Naive thymus-derived CD4-positive, alpha-beta T cell (primary cell): ENCODE measurements at places on chromosomes 4 and X. TPM values are rescaled to one million over a fixed set of nuclear protein-coding genes. Genes with fewer than 3 reads are reported as not detected.

Gene NRK
- polyA plus RNA-seq = not detected

Gene ABCE1
- polyA plus RNA-seq = 92.3 TPM

Gene NR3C2
- 8.2 TPM for polyA plus RNA-seq

Gene NAA11
- not detected for polyA plus RNA-seq

Gene COL4A5
- not detected for polyA plus RNA-seq

Gene TREX2
- 1.6 TPM for polyA plus RNA-seq

Gene MECP2
- polyA plus RNA-seq = 22.5 TPM

Gene SLC26A1
- 2.3 TPM for polyA plus RNA-seq

Gene MAML3
- polyA plus RNA-seq = 0.55 TPM

Gene FAM184B
- polyA plus RNA-seq = not detected

Gene RAB9B
- polyA plus RNA-seq = 0.59 TPM

Gene WAS
- 28.8 TPM for polyA plus RNA-seq

Gene NLGN4X
- polyA plus RNA-seq = not detected

Gene NPY1R
- not detected for polyA plus RNA-seq

Gene POLA1
- 4.1 TPM for polyA plus RNA-seq

Gene TMSB15A
- not detected for polyA plus RNA-seq

Gene TMEM31
- polyA plus RNA-seq = not detected

Gene RNF175
- polyA plus RNA-seq = 8.4 TPM

Gene FAT1
- not detected for polyA plus RNA-seq

Gene TRPC5OS
- polyA plus RNA-seq = not detected

Gene XAGE1A
- polyA plus RNA-seq = not detected

Gene MAGEA9B
- polyA plus RNA-seq = not detected
